Stimulated activated CD4-positive, alpha-beta T cell treated with anti-CD3 and anti-CD28 coated beads, TNF-alpha, amount 100 ng/mL, for 24 hours (primary cell): ENCODE measurements at places on chromosomes 16 and 17.
A peak's percentile ranks its signal among the peaks of the same experiment; 100 is the strongest.

GRCh38 chr17:82300707-82301270 lies 16.6 kb downstream of the CD7 start:
- DNase-seq, result peak; percentile 72

- DNase-seq, result no peak
These were observed 65.9 kb downstream of the SCNN1B start for GRCh38 chr16:23367988-23368387.

DNA sequence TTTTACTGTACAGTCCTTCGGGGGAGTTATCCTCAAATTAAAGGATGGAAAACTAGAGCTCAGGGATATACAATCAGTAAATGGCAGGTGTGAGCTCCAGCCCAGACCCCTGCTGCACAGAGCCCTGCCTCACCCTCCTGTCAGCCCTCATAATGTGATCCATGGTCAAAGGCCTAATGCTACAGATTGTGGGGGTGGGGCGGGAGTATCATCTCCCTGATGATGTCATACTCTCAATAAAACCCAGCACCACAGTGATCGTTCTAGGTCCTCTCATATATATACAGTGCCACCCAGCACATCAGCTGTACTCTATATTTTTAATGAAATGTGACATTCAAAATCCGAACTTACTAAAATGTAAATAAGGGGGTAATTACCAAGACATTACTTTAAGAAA lies 61.5 kb downstream of the SLC39A11 start:
- DNase-seq, result no peak

GRCh38 chr16:19242987-19243575 lies 42.5 kb upstream of the CLEC19A start:
- DNase-seq, result no peak

DNA sequence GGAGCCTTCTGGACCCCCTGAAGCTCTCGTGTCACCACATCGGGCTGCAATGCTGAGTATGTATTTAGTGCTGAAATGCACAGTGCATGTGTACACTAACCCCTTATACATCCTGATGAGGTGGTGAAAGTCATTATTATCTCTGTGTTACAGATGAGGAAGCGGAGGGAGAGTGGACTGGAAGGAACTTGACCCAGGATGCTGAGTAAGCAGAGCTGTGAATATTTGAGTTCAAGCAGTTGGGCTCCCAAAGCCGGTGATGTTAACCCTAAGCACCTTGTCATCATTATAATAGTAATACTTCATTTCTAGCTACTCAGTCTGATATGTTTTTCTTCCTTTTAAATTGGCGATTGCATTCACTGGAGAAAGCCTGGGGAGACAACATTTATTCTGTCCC lies 25.9 kb upstream of the NKD1 start:
- no peak for DNase-seq

- no peak for DNase-seq
These were observed 22.2 kb downstream of the TBX4 start for GRCh38 chr17:61474235-61474927.

DNA sequence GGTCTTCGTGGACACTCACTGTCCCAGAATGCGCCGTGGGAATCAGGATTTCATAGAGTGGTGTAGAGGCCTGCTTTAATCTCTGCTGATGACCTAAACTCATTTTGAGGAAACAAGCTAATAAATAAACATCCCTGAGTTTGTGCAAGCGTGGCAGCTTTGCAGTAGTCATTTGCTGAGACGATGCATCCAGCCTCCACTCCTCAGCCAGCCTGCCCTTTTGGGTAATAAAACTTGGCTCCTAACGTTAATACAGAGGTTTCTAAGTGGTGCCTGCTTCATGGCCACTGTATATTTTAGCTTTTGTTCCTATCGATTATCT lies 1.3 kb downstream of the DGKE start:
- DNase-seq, result no peak

DNA sequence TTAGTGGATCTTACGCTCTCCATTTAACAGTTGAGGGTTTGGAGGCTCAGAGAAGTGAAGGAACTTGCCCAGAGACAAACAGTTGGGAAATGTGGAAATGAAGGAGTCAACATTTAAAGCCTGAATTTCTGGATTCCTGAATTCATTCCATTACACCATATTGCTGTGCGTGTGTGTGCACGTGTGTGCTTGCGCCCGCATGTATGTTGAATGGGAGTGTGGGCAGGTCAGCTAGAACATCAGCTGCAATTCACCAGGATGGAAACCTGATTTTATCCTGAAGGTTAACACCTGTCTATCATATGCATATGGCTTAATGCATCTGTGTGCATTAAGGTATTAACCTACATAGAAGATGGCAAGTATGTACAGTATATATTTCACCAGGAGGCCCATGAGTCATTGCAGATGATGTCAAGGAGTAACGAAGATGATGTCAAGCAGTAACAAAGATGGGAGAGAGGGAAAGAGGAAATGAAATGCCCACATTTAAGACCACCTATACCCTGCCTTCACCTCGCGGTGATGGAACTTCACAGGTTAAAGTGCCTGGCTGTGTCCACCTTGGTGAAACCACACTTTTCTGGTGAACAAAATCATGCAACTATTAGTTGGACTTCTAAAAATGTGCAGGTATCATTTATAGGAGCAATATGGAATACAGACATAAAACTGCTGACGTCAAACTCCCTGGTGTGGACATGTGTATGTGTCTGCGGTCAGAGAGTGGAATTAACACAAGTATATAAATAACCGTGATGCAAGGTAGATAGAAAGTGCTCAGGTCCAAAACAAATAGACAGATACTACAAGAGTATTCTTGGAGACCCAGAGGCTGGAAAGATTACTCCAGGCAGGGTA lies 832 bp upstream of the ADAP2 start:
- DNase-seq, result no peak

- DNase-seq, result no peak
These were observed 159.4 kb upstream of the CHMP6 start for GRCh38 chr17:80832266-80832676.

- DNase-seq, result no peak
These were observed 17.5 kb upstream of the ADCY7 start for GRCh38 chr16:50248845-50249244.

DNA sequence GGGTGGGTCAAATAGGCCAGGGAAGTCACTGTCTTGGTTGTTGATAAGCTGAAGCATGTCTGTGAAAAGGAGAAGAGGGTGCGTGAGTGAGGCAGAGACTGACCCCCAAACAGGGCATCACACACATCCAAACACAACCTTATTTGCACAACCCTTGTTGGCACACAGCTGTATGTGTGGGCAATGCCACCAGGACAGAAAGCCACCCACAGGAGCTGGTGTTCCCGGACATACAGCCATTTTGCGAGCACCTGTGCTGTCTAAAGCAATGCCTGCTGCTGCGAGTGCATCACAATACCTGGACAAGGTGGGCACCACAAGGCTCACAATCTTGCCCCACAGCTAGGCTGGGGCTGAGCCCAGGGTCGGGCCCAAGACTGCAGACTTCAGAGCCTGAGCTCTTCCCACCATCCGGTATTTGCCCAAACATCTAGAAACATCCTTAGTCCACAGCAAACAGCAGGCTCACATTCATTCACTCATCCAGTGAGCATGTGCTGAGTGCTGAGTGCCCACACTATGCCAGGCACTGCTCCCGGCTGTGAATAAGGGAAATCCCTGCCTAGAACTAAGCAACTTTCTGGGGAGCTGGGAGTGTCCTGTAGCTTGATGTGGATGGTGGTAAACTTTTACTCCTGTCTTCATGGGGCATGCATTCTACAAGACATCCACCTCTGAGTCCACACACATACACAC lies 16.2 kb downstream of the SREBF1 start:
- DNase-seq, result no peak

DNA sequence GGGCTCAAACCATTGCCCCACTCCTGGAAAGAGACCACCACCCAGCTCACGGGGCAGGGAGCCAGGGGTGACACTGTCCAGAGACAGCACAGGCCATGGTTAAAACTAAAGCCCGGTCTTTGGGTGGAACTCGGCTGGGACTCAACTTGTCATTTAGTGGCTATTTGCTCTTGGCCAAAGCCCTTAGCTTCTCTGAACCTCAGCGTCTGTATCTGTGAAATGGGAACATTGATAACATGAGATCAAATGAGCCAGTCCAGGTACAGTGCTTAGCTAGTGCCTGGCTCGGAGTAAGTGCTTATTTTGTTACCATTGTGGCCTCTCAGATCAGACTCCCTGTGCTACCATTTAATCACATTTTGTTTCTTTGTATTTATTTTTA lies 48.5 kb downstream of the RTN4RL1 start:
- DNase-seq, result no peak

GRCh38 chr17:3529817-3530741 lies 27.5 kb downstream of the TRPV3 start:
- no peak for DNase-seq

DNA sequence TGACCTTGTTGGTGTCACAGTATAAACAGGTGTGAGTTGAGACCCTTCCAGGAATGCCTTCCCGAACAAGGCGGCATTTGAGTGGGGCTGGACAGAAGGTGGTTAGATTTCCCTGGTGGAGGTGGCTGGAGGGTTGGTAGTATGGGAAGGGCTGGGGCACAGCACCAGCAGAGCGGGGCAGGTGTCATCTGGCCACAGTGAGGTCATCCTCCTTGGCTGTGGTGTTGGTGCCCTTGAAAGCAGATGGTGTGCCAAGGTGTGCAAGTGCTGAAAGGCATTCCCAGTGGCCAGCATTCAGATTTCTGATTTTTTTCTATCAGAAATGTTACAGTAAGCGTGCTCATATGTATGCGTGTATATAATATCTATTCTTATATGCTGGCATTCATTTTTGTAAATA lies 126.6 kb downstream of the LAT start:
- no peak for DNase-seq

DNA sequence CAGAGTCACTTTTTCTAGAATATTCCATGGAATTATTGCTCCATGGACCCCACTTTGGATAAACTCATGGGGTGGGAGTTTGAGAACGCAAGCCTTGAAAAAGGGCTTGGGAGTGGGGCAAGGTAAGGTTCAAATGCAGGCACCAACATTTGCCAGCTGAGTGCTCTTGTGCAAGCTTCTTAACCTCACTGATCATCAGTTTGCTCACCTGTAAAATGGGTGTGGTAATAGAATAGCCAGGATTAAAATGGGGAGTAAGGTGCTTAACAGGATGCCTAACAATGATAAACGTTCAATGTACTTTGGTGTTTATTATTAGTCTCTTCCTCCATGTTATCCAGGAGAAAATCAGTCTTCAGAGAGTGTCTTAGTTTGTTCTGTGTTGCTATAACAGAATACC lies 39.0 kb downstream of the CACNG5 start:
- no peak for DNase-seq

GRCh38 chr16:78593352-78593751 lies 493.9 kb downstream of the WWOX start:
- DNase-seq, result no peak

DNA sequence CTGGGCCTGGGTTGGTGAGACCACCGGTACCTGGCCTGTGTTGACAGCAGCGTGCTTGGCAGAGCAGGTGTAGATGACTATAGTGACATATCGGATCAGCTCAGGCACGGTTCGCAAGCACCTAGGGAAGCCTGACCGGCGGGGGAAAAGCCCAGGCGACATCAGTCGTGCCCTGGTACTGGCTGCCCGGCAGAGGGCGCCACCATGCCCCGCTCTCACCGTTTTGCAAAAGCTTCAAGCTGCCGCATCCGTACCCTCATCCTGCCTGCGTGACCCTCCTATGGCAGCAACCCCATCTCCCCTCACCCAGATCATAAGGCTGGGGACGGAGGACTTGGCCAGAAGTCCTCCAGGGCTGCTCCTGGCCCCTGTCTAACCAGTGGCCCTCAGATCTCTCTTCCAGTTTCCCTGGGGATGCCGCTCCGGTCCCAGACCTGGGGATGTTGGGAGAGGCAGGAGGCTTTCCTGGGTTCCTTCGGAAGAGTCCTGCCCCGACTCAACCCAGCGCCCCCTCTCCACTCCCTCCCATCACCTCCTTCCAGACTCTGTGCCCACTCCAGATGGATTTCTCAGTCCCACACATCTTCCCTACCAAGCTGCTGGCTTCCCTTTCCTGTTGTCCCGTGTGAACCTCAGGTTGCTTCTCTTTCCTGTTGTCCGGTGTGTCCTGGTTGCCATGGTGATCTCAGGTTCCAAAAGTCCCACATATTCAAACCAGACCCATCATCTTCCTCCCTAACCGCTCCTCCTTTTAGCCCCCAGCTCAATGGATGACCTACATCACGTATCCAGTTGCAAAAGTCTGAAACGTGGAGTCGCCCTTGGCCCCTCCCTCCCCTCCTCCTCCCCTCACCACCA lies 13.7 kb downstream of the ALOX12B start:
- peak; percentile 86 for DNase-seq

DNA sequence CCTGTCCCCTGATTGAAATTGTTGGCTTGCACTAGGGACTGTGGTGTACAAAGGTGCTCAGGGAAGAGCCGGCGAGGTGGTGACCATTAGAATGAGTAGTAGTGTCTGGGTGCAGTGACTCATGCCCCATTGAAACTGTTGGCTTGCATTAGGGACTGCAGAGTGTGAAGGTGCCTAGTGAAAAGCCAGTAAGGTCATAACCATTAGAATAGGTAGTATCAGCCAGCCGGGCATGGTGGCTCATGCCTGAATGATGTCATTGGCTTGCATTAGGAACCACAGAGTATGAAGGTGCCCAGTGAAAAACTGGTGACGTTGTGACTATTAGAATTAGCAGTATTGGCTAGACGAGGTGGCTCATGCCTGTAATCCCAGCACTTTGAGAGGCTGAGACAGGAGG lies 78.9 kb downstream of the ABCC6 start:
- no peak for DNase-seq

GRCh38 chr17:40075201-40075941 lies 12.6 kb downstream of the THRA start:
- peak; percentile 63 for DNase-seq

DNA sequence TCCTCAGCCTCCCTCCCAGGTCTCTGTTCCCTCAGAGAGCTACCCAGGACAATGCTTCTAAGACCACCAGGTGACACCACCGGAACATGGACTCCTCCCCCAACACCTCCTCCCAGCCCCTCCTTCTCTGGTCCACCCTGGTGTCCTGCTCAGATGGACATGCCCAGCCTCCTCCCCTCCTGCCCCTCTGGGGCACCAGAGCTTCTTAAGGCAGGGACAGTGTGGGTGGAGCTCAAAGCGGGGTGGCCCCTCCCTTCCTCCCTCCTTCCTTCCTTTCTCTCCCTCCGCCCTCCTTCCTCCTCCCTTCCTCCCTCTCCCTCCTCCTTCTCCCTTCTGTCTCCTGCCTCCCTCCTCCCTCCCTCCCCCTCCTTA lies 22.7 kb downstream of the TRPV3 start:
- DNase-seq, result no peak

GRCh38 chr17:49260011-49260816 lies 29.6 kb upstream of the PHOSPHO1 start:
- DNase-seq, result peak; percentile 23

DNA sequence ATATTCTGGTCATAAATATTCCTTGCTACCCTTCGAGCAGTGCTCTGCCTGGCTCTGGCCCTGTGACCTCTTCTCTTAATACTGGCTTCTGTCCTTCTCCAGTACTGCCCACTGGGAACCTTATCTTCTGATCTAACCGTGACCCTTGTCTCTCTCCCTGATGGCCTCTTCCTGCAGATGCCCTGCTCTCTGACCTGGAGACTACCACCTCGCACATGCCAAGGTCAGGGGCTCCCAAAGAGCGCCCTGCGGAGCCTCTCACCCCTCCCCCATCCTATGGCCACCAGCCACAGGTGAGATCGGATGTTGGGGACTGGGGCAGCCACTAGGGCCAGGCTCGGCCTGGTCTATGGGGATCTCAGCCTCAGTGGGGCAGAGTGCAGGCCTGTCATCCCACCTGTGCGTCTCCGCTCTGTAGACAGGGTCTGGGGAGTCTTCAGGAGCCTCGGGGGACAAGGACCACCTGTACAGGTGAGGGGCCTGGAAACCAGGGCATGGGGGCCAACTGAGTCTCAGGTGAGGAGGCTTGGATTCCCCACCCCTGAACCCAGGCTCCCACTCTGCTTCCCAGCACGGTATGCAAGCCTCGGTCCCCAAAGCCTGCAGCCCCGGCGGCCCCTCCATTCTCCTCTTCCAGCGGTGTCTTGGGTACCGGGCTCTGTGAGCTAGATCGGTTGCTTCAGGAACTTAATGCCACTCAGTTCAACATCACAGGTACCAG lies 1.5 kb downstream of the TGFB1I1 start:
- DNase-seq, result no peak
